ENCODE measurements at places on chromosomes 12 and 14.

DNA sequence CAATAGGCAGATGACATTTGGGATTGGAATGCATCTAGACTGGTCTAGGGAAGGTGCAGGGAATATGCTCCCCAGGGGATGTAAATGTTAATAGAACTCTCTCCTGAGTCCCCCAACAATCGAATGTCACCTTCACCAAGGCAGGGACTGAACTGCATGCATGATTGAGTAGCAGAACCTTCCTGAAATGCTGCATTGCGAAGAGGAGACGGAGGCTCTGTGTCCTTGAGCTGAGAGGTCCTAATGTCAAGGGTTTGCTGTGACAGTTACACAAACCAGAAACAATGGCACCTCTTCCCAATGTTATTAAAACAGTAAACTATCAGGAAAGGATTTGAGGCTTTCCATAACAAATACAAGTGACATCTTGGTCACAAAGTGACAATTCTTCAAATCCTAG lies 117.5 kb upstream of the SFSWAP start:
- no peak for DNase-seq

DNA sequence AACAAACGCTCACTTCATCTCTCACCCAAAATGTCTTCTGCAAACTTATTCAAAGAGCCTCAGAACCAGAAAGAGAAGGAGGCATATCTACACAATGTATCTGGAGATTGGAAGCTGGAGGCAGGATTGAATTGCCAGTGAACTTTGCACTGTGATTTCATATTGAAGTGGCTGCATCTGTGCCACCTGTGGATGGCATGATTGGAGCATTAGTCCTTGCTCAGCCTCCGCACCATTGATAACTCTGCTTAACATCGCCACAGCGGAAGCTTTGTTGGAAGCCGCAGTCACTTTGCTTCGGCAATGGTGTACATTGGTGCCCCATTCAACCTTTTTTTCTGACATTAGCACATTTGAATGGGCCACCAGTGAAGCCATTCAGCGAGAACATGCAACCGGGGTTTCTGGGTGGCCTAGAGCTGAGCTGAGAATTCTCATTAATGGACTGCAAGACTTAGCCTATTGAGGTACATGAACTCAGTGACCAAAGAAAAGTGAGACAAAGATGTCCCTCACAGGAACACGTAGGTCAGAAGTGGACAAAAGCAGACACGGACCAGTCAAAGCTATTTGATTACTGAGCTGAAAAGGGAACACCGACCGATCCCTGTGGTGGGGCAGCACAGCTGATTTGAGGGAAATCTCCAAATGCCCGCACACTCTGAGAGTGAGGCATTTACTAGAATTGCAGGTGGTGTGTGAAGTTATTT lies 130.4 kb downstream of the BRMS1L start:
- DNase-seq, result no peak

- peak; percentile 43 for DNase-seq
These were observed 1.7 kb downstream of the PPM1H start for GRCh38 chr12:62933220-62933601.

GRCh38 chr14:66312451-66312850 lies 173.7 kb upstream of the CCDC196 start:
- DNase-seq, result no peak

DNA sequence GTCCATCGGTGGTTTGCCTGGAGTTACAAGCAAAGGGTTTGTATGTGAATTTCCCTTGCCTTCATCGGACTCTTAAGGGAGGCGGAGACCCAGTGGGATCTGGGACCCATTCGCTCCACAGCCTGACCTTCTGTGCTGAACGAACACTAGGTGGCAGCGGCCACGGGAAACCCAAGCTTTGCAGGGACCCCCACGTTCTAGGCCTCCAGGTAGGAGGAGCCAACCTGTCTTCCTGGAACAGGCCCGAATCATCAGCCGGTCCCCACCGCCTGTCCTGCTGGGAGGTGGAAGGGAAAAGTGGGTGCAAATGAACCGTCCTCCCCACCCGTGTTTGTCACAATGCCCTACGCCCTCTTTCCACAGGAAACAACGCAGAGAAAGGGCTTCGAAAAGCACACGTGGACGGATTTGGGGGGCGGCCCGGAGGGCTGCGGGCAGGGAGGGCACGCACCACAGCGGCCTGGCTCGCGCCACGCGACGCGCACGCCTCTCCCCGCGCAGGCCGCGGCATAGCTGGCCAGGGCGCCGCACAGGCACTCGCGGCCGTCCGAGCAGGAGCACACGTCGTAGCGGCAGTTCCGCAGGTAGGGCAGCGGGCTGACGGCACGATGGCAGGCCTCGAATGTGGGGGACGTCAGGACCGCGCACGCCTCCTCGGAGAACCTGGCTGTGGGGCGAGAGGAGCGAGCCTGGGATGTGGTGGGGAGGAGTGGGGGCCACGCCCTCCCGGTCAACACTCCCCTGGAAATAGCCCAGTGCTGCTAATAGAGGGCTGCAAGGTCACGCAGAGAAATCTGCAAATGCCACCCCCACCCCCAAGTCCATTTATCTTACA lies 67.8 kb downstream of the VWF start:
- DNase-seq, result no peak

DNA sequence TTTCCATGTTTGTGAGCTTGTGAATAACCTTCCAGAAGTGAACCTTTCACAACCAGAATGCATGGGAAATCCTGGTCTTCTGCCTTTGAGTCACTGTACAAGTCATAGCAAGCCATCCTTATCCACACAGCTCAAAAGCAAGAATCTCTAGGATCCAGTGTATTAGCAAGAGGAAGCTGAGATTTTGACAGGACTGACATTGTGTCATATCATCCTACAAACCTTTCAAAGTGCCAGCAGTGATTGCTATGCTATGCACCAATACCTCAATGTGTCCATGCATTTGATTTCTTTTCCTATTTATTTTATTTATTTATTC lies 13.5 kb upstream of the NRDE2 start:
- DNase-seq, result no peak

DNA sequence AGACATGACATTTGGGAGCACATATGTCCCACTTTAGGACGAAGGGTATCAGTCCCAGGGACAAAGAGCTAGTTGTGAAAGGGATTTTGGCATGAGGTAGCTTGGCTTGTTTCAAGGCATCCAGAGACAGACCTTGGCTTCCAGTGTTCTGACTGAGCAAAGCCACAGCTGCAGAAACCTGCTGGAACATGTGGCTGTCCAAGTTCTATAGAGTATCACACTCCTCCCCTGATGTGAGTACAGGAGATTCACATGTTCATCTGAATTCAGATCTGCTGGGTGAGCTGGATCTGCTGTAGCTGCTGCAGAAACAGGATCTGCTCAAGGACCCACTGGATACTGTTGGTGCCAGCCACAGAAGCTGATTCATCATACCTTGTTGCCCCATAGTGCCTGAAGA lies 10.1 kb upstream of the C14orf39 start:
- DNase-seq, result no peak

DNA sequence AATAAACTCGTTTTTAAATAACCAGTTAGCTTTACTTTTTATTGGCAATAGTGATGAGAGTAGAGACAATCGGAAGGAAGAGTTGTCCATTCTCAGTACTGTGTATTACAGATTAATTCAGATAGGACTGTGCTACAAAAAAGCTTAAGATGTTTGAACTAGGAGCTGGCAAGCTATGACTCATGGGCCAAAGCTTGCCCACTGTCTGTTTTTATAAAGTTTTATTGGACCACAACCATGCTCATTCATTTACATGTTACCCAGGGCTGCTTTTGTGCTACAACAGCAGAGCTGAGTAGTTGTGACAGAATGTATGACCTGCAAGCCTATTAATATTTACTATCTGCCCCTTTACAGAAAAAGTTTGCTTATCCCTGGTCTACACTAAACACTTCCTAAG lies 19.4 kb downstream of the GNS start:
- DNase-seq, result no peak

GRCh38 chr14:55118761-55119160 lies 10.3 kb upstream of the LGALS3 start:
- DNase-seq, result no peak

GRCh38 chr12:12776261-12776660 lies 9.2 kb upstream of the APOLD1 start:
- peak; percentile 16 for DNase-seq

DNA sequence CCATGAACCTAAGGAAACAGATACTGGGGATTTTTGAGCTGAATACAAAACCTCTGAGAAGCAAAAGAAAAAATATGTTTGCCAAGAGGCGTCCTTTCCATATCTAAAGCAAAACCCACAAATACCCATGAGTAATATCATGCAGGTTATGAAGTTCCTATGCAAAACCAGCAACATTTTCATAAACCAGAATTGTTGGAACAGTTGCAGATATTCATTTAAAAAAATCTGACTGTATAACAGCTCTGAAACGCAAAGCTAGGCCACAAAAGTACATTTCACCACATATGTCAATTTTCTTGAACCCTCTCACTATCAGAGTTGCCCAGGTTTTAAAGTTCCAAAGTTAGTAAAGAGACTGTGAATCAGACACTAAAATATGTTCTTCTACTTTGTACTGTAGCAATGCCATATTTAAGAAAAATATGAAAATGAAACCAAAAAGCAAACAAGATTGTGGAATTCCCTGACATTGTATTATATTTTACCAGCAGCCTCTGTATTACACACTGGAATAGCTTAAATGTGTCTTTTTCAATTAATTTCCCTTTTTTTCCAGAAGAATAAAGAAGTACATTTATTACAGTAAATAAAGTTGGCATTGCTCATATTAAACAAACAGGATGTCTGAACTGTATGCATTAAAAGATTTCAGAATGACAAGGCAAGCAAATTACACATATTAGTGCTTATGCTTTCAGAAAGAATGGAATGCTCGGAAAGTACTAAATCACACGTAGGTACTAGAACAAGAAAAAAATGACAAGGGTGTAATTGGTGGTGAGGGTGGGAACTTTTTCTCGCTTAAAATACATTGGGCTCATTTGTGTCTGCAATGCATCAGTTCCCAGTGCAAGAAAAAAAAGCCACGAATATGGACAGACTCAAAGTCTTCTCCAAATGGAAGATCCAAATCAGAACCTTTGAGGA lies 33.6 kb upstream of the HIF1A start:
- DNase-seq, result no peak

- no peak for DNase-seq
These were observed 492.2 kb downstream of the FLRT2 start for GRCh38 chr14:86022031-86022629.

GRCh38 chr14:34944744-34945143 lies 38.0 kb upstream of the SRP54 start:
- DNase-seq, result no peak

DNA sequence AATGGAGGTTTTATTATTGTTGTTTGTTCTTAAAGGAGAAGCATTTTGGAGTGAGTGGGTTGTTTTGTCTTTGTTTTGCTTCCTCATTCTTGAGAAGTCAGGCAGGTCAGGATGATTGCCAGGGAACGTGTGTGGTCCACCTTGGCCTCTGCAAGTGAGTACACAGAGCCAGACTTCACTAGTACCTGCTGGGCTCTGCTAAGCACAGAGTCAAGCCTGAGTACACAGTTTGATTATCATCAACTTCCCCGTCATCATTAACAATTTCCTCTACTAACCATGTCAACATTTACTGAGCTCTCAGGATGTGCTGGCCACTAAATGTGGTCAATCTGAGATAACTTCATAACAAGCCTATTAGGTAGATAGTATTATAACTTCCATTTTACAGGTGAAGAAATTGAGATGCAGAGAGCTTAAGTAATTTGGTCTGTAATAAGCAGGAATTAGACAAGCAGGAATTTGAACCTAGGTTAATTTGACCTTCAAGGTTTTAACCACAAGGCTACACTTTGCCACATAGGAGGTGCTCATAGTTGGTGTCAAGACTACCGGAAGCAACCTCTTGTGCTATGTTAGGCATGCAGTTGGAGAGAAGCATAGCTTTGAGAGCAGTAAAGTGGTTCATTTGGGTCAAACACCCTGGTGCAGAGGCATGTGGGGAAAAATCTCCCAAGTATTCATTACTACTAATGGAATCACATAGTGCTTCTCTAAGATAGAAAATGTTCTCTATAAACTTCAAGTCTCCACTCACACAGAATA lies 178.3 kb downstream of the NUAK1 start:
- DNase-seq, result peak; percentile 14

DNA sequence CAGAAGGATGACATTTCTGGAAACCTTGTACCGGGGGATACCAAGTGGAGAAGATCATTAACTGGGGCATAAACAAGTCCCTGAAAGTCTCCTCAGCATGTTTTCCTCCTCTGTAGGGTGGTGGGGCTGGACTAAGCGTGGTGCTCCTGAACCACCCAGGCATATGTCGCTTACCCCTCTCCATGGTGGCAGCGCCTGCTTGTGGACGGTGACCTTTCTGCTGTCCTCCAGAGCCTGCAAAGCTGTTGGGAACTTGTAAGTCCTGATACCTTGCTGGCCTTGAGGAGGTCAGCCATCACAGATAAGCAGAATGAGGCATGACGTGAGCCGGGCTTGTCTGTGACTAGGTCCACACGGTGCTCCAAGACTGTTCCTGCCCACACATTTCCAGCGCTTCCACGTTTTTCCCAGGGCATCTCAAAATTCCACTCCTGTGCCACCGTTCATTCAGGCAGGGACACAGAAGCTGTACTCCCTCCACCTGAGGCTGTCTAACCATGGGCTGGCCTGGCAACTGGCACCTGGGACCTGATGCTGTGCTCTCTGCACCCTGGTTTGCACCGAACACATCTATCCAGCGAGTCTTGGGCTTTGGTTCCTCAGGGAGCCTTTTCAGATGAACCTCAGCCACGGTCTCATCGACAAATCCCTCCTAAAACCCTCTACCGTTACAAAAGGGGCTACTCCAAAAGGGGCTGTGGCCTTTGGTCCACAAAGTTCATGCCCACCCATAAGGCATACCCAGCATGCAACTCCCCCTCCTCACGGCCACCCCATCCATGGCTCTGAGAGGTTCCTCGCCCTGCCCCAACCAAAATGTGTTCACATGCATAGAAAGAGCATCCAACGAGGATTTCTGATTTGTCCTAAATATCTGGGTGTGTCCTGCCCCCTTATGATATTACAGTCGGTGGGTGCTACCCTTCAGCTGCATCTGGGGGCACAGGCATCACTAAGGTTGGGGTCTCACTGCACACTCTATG lies 199.6 kb upstream of the DIO3 start:
- no peak for DNase-seq

- no peak for DNase-seq
These were observed 16.1 kb downstream of the WNK1 start for GRCh38 chr12:768434-768833.

DNA sequence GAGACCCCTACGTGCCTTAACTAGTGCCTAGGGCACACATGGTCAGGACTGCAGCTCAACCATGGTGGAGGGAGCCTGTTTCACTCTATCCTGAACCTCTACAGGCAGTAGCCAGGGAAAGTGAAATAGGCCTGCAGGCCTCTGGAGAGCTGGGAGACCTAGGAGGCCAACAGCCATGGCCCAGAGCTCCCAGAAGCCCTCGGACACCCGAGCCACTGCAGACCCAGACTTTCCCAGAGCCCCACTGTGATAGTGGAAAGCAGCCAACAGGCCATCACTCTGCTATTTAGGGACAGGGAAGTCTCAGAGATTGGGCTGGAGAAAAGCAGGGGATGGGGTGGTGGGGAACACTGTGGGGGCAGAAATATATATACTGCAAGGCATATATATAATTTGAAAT lies 56.5 kb upstream of the ZFP36L1 start:
- no peak for DNase-seq

- peak; percentile 67 for DNase-seq
These were observed 5.7 kb upstream of the SLC38A4 start for GRCh38 chr12:46831335-46832129.

All from body of pancreas (tissue), 4 donors.